ENCODE measurements at places on chromosomes 16 and 17.

DNA sequence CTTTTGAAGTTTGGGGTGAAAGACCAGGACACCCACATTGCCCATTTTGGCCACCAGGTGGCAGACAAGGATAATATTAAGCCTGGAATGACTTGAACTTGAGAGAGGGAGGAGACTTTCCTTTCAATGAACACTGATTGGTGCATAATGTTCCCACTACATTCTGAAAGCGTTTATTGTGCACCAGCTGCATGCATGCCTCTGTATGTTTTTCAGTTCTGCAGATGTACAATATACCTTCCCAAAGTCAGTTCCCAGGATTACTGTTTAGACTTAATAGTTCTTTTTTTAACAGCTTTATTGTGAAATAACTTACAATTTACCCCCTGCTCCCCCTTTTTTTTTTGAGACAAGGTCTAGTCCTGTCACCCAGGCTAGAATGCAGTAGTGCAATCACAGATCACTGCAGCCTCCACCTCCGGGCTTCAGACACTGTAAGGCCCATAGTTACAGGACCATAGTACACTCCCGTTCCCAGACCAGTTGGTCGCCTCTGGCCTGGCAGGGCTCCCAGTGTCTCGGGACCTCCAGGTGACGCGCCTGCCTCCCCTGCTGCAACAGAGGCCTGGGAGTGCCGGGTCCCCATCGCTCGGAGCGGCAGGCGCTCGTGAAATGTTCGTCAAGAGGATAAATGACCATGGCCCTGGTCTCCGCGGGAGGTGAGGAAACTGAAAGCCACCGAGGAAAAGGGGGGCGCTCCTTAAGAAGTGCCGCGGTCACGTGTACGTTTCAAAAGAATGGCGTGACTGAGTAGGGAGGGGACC is 12.2 kb downstream of the CES2 start:
- DNase-seq = peak; percentile 81

GRCh38 chr16:83568345-83568744 is 239.4 kb upstream of the HSBP1 start:
- no peak for DNase-seq

GRCh38 chr17:76370261-76370993 is 14.0 kb upstream of the SPHK1 start:
- DNase-seq = no peak

GRCh38 chr17:29617481-29618271 is 5.0 kb downstream of the CORO6 start:
- DNase-seq = peak; percentile 79

- DNase-seq = no peak
Observed at GRCh38 chr16:63978240-63978639, 1143.6 kb downstream of the CDH11 start.

GRCh38 chr16:83661656-83662055 is 146.1 kb upstream of the HSBP1 start:
- no peak for DNase-seq

DNA sequence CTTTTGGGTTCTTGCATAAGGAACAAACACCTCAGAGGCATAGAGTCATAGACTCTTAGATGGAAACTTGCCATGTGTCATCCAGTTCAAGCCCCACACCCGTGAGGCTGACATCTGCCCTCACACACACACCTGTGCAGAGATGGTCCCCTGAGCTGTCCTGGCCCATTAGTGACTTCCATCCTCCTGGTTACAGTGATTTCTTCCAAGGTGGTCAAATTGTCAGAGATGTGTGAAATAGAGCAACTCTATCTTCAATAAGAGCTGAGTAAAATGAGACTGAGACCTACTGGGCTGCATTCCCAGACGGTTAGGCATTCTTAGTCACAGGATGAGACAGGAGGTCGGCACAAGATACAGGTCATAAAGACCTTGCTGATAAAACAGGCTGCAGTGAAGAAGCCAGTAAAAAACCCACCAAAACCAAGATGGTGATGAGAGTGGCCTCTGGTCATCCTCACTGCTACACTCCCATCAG is 342.2 kb upstream of the TNRC6C start:
- no peak for DNase-seq

DNA sequence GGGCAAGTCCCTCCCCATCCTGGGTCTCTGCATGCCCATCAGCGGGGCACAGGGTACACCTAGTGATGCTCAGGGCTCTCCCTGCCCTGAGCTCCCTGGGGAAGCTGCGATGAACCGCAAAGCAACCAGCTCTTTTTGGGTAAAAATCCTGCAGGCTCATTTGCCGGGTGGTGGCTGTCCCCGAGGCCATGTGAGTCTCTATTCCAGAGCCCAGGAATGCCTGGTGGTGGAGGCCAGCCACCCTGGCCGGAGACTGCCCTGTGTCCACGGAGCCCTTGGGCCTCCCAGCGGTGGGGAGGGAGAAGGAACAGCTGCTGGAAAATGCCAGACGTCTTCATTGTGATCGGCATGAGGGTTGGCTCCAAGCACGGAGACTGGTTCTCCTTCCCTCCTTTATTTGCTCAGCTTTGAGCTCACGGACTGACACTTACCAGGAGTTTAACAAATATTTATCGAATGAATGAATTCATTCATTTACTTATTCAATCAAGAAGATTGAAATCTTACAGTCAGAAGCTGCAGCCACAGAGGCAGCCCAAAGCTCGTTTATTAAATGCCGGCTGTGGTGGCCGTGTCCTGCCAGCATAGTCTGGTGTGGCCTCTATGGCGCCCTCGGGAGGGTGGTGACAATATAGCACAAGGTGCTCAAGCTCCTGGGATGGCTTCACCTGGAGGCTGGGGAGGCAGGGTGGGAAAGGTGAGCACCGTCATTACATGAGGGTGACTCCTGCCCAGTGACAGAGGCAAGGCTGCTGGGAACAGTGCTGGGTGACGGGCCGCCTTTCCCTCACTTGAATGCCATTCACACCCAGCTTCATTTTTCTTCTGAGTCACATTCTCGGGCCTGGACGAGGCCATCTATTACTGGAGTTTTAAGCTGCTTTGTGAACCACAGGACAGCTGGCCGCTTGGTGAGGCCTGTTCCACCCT is 31.1 kb upstream of the JPH3 start:
- DNase-seq = no peak

GRCh38 chr17:8957721-8958120 is 7.8 kb downstream of the PIK3R5 start:
- DNase-seq = peak; percentile 22

DNA sequence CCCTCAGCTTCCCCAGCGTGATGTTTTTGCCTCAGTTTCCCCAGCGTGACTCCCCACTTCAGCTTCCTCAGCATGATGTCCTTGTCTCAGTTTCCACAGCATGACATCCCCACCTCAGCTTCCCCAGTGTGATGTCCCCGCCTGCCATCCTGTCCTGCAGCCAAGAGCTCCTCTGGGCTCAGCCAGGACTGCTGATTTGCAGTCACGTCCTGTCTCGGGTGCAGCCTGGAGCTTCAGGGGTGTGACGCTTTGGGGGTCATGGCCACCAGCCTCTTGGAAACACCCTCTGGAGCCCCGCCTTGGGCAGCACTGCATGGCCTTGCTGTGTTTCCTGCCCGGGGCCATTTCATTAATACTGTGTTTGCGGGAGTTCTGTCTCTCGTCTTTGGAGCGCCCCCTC is 16.5 kb upstream of the NUDT16L1 start:
- DNase-seq = no peak

GRCh38 chr16:57529391-57530103 is 6.8 kb downstream of the CCDC102A start:
- DNase-seq = no peak

- DNase-seq = no peak
Observed at GRCh38 chr17:17480593-17481148, 3.9 kb downstream of the MED9 start.

- DNase-seq = no peak
Observed at GRCh38 chr17:50059759-50060273, 3.9 kb downstream of the ITGA3 start.

GRCh38 chr16:9072806-9073341 is 18.6 kb upstream of the HAPSTR1 start:
- DNase-seq = no peak

DNA sequence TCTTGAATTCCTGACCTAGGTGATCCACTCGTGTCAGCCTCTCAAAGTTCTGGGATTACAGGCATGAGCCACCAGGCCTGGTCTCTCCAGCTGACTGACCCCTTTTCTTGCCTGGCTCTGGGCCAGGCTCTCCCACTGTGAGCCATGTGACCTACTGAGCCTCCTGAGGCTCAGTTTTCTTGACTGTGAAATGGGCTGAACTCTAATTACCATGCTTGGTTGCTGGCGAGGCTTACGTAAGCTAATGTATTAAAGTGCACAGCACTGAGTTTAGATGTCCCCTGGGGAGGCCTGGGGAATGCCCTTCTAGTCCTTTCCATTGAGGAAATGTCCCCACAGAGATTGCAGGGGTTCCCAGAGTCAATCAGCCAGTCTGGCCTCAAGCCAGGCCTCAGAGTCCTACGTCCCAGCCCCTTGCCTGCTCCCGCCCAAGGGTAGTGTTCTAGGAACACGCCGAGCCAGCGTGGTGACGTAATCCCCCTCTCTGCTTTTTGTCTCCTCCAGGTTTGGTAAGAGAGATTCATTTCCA is 45.8 kb upstream of the LGALS9 start:
- DNase-seq = no peak

DNA sequence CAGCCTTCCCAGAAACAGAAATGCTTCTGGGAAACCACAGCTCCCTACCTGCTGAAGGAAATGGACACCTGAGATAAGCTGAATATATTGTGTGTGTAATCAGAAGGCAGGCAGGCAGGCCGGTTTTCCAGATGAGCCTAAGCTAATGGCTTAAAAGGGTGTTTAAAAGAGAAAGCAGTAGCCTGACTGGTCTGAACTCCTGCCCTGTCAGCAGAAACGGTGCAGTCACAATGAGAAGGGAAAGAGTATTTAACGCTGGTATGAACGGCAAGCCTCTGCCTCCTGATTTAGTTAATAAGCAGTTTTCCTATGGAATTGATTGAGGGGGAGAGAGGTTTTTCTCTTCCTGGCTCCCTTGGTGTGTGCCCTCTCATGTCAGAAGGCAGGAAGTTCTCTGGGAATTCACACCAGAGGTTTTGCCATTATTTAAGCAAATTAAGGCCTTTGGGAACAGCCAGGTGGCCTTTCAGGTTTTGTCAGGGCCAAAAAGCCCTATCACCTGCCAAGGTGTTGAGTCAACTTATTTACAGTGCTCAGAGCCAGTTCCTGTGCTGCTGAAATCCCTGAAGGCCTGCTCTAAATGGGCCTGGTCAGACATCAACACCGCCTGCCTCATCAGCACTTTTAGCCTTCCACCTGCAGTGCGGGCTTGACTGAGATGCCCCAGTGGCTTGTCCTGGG is 41.6 kb downstream of the CDH1 start:
- DNase-seq = no peak

DNA sequence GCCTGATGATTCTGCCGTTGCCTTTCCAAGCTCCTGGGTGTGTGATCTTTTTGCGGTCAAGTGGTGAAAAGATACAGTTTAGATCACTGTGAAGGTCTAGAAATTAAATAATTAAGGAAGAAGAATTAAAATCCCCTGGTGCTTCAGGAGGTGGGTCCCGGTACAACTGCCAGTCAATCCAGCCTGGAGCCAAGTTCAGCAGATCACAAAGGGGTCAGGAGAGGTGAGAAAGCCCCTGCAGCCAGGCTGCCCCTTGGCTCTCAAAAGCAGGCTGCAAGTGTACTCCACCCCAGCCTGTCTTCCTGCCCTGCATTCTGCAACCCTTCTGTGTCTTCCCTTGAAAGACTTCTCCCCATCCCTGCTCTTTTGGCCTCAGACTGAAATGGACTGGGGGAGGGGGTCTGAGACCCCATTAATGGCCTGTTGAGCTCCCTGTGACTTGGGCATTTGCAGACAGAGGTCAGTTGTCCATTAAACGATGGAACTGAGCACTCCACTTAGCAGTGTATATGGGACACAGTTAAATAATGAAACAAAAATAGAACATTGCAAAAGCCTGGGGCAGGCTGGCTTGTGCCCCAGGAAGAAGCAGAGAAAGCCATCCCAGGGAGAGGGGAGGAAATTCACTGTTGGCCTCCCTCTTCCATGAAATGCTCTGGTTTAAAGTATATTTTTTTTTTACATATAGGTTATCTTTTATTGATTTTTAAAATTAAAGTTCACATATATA is 15.1 kb downstream of the CACNG5 start:
- no peak for DNase-seq

GRCh38 chr17:77006971-77007649 is 133.7 kb upstream of the SEC14L1 start:
- no peak for DNase-seq

DNA sequence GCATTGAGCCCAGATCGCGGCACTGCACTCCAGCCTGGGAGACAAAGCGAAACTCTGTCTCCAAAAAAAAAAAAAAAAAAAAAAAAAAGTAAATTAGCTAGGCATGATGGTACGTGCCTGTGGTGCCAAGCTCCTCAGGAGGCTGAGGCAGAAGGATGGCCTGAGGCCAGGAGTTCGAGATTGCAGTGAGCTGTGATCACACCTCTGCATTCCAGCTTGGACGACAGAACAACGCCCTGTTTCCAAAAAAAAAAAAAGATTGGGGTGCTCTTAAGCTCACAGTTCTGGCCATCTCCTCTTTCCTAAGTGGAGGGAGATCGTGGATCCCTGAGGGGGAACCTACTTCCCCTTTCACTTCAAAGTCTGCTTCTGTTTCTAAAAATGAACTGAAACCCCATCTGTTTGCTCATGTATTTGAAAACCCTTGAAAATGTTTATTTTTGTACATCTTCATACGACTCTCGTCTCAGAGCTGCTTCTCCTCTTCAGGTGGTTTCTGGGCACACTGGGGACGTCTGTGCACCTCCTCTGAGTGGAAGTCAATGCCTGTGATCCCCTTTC is 138.8 kb downstream of the PRKCA start:
- no peak for DNase-seq

GRCh38 chr16:14329727-14330350 is 258.7 kb downstream of the MRTFB start:
- DNase-seq = no peak

DNA sequence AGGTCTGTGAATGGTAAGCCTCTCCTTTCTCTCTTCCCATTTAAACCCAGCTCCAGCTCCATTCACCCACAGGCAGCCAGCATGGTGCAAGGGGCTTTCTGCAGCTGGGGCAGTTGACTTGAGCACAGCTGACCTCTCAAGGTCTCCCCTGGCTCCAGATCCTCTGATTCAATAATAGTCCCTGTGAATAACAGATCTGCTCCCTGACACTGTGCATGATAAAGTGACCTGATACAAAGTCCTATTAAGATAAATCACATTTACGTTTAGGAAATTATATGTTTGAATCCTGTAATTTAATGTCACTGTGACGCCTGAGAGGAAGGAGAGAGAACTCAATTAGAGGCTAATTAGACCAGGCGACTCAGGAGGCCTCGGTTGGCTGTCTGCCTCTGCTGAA is 540.4 kb upstream of the CDH11 start:
- no peak for DNase-seq

GRCh38 chr16:85174871-85175723 is 62.8 kb upstream of the CIBAR2 start:
- DNase-seq = no peak
